Activated CD4-positive, alpha-beta T cell treated with anti-CD3 and anti-CD28 coated beads, Interleukin-2, amount 50 U/mL, for 24 hours (primary cell): ENCODE measurements at places on chromosomes 2 and 18.

GRCh38 chr2:219001100-219001576 lies 7.9 kb upstream of the CRYBA2 start:
- no peak for DNase-seq

DNA sequence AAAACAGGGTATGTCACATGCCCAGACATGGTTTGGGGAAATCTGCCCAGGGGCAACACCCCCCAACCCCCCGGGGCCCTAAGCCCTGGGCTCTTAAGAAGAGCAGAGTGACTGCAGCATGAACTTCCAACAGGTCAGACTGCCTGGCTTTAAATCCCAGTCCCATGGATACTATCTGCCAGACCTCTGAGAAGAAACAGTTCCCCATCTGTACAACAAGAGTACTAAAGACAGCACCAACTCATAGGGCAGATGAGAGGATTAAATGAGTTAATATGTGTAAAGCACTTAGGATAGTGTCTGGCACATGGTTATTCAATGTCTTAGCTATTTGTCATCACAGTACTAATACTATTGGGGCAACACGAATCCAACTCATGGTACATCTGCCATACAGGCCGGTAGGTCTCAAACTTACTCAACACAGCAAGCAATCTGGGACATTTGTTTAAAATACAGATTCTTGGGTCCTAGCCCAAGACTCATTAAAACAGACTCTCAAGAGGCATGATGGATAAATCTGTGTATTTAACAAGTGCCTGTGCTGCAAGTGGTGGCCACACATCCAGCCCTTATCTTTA lies 23.4 kb downstream of the CDH2 start:
- DNase-seq, result no peak

- no peak for DNase-seq
Measured at GRCh38 chr2:30372826-30373225, 74.2 kb upstream of the LCLAT1 start.

DNA sequence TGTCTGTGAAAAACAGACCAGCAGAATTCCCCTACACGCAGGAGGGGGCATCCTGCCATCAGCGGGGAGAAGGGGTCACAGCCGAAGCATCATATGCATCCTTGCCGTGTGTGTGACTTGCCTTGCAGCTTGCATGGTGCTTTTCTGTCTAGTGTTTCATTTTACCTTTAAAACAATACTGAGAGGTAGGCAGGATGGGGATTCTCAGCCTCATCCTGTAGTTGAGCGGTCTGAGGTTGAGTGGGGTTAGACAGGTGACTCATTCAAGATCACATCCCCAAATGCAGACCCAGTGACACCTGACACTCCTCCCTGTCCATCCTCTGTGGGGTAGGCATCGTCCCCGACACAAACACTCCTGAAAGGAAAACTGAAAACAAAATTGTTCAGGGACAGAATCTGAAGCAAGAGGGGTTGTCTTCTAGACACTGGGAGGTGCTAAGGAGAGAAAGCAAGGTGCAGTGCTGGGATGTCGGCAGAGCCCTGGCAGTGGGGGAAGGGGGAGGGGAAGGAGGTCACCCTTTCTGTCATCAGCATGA lies 7.9 kb downstream of the ARL4C start:
- no peak for DNase-seq

- no peak for DNase-seq
Measured at GRCh38 chr2:16899958-16900357, 234.3 kb upstream of the CYRIA start.

DNA sequence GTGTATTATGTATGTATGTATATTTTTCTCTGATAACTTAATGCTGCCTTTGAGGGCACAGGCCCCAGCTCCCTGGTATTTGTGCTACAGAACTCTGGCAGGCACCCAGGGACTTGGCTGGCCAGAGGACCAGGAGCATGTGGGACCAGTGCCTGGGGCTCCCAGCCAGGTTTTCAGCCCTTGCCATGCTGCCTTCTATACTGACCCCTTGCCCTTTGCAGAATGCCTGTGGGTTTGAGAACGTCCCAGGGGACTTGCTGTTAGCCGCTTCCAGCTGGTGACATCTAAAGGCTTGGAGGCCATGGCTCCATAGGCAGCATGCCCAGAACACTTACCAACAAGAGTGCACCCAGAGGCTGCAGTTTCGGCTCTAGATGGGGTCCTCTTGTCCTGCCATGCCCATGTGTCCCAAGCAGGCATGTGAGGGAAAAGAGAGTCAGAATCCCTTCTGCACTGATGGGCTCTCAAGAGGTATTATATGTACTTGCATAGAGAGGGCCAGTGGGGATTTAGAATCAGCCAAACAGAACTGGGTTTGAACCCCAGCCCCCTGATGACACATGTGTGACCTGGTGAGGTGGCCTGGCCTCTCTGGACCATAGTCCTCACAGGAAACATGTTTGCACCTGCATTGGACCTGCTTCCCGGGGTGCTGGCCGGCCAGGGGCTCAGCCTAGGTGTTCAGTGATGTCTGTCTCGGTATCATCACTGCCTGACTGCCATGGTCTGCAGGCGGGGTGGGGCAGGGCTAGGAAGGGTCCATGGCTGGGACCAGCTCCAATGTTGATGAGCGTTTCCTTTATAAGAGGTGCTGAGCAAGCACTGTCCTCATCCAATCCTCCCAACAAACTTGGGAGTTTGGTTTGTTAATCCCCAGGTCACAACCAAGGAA lies 119.2 kb upstream of the FHL2 start:
- DNase-seq, result no peak

DNA sequence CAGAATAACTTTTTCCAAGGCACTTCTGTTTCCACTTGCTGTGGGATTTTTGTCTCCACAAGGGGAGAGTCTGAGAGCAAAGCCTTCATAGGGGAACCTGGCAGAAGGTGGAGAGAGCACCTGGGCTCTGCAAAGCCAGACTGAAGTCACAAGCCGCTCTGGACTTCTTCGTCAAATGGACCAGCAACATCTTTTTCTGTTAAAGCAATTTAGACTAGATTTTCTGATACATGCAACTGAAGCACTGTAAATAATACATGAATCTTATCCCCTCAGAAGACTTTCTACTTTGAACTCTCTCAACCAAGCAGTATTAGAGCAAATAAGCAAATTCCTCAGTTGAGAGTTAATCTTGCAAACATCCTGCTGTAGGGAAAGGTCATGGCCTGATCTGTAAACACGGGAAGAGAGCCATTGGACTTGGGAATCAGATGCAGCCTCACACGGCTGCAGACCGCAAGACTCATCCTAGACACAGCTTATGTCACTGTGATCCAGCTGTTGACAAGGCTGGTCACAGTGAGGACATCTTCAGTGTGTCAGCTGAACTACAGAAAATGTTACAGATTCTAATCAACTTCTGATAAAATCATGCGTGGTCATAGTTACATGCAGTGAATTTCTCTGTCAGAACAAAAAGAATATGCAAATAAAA lies 3.2 kb downstream of the SH3YL1 start:
- no peak for DNase-seq

- DNase-seq, result no peak
Measured at GRCh38 chr2:33412920-33413319, 63.5 kb upstream of the RASGRP3 start.

- DNase-seq, result no peak
Measured at GRCh38 chr2:23685181-23685580, 241.7 kb downstream of the ATAD2B start.

GRCh38 chr18:62245177-62245576 lies 58.1 kb downstream of the RELCH start:
- DNase-seq, result no peak

DNA sequence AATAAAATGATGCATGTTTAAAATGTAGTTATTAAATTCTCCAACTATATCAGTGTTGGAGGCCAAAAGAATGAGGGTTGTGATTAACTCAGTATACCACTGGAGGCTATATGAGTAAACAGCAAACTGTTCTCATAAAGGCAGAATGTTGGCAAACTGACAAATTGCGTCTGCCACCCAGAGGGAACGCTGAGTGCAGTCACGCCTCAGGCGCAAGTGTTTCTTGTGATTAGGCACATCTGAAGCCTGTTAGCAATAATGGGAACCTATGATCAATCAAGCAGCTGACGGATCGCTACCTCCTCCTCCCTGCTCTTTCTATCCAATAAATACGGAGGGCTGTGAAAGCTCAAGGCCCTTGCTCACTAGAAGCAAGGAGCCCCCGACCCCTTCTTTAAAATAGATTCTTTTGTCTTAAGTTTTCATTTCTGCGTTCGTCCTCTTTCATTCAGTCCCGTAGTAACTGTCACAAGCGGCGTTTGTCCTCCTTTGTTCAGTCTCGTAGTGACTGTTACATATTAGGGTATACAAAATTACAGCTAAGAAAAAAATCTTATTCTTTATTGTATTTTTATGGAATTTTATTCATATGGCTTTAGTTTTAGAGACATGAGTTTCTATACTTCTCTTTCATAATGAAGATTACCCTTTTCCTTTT lies 16.3 kb upstream of the RMND5A start:
- no peak for DNase-seq

GRCh38 chr2:154368153-154368552 lies 330.3 kb upstream of the KCNJ3 start:
- no peak for DNase-seq

DNA sequence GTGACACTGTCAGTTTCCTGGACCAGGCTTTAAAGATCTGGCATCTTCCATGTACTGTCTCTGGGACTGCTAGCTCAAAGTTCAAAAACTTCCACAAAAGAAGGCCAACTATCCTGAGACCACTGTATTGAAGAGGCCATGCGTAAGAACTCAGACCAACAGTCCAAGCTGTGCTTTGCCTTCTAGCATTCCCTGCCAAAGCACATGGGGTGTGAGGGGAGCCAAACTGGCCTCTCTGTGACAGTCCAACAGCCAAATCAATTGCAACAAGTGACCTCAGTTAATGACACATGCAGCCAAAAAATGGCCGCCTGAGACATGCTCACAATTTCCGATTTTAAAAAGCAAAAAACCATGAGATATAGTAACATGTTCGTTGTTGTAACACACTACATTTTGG lies 160.3 kb upstream of the CDH19 start:
- DNase-seq, result no peak

DNA sequence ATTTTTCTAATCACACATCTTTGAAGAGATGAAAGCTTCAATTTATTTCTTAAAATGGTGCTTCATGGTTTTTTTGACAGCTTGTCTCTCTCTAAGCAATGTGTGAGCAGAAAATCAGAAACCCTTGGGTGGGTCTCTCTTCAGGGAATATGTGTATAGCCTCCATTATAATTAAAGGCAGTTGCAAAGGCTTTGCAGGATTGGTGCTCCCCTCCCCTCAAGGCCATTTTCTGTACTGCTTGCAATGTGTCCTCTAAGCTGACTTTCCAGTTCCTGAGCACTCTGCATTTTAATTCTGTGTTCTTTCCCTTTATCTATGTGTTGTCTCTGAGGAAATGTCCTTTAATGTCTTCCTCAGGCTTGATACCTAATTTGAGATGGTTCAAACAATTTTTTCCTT lies 172.6 kb downstream of the DPP4 start:
- DNase-seq, result no peak

- no peak for DNase-seq
Measured at GRCh38 chr2:32772638-32773447, 145.0 kb downstream of the TTC27 start.

GRCh38 chr2:56770490-56770889 lies 586.7 kb downstream of the CCDC85A start:
- no peak for DNase-seq

- no peak for DNase-seq
Measured at GRCh38 chr18:21686282-21687105, 18.1 kb downstream of the ABHD3 start.

GRCh38 chr2:165122521-165122920 lies 81.3 kb downstream of the SCN3A start:
- DNase-seq, result no peak
